Smooth muscle cell of bladder (primary cell): ENCODE measurements at places on chromosomes 7 and 10. TPM values are rescaled to one million over a fixed set of nuclear protein-coding genes. Genes with fewer than 3 reads are reported as not detected.

Gene DIP2C
- 8.4 and 15.3 TPM in 2 replicates for total RNA-seq

Gene OPN4
- total RNA-seq: not detected in 2 replicates

Gene PRKAR2B
- 26.3 and 65.3 TPM in 2 replicates for total RNA-seq

Gene FAM25A
- total RNA-seq: not detected in 2 replicates
